HT1080 (cell line): ENCODE measurements at places on chromosomes 3 and 15. TPM values are rescaled to one million over a fixed set of nuclear protein-coding genes. Genes with fewer than 3 reads are reported as not detected.

GRCh38 chr3:154122552-154122911 lies 1.3 kb downstream of the ARHGEF26 start:
- no peak for DNase-seq

DNA sequence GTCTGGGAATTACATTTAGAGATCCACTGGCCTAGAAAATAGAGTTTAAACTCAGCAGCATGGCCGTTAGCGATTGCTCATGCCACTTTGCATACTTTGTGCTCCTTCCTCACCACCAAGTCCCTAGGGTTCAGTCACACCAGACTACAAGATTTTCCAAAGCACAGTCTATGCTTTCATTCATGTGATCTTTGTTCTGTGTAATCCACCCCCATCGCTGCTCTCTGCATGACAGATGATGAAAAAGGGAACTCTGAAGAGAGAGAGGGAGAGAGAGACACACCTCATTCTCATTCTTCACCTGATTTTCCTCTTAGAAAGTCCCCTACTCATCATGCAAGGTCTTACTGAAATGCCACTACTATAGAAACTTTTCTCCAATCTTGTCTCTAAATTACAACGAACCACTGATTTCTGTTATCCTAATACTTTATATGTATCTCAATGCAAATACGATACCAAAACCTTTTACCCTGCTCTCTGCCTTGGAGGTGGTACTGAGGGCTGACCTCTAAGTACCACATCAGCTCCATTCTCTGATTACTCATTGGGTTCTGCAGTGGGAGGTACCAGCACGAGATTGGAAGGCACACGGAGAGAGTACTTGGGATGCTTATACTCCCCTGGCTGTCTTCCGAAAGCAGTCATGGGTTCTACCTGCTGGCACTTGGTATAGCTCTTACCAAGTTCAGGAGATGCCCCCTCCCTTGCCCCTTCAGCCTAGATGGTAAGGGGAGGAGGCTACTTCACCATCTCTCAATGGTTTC lies 1.1 kb upstream of the PARP15 start:
- no peak for DNase-seq

GRCh38 chr3:31004025-31004678 lies 109.7 kb upstream of the GADL1 start:
- DNase-seq: peak; percentile 81

DNA sequence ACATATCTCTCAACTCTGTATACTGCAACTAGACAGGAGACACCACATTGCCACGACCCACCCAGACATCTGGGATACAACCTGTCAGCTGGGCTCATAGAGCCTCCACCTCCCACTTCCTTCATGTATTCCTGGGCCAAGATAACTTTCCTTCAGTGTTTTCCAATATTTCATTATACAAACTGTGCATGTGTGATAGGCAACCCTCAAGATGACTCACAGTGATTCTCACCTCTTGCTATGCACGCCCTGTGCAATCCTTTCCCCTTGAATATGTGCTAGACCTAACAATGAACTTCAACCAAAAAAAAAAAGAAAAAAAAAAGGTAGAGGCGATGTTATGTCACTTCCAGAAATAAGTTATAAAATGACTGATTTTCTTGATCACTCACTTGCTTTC lies 138.0 kb upstream of the ALCAM start:
- DNase-seq: peak; percentile 60

DNA sequence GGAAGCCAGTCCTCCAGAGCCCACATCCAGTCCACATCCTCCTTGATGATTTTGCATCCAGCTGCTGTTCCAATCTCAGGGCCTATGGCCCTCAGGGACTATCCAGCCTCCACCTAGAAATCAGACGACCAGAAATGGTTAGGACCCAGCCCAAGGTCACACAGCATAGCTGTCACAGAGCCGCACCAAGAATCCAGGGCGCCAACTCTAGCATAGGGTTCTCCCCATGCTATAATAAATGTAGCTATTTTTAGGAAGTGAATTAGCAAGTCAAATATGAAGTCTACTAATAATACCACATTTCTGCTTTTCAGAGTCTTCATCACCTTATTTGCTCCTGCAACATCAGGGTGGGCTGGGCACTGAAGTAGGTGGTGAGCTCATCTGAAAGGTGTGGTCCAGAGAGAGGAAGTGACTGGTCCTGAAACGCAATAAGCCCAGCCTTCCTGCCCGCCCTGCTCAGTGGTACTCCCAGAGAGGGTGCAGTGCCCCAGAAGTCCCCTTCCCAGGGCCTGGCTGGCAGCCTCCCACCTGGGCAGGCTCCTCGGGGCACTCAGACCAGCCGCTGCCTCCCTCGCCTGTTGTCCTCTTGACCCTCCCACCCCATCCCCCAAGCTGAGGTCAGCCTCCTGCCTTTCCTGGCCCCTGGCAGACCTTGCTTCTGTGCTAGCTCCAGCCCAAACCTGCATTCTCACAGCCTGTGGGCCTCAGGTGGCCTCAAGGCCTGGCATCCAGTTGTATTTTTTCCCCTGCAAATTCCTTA lies 17.6 kb upstream of the CYP11A1 start:
- DNase-seq: peak; percentile 92

The ACP3 gene
- total RNA-seq: 2.3 TPM in 1 of 2 replicates, not detected in the other

The IGSF11 gene
- total RNA-seq: not detected in 2 replicates

The LRTM1 gene
- total RNA-seq: not detected in 2 replicates

DNA sequence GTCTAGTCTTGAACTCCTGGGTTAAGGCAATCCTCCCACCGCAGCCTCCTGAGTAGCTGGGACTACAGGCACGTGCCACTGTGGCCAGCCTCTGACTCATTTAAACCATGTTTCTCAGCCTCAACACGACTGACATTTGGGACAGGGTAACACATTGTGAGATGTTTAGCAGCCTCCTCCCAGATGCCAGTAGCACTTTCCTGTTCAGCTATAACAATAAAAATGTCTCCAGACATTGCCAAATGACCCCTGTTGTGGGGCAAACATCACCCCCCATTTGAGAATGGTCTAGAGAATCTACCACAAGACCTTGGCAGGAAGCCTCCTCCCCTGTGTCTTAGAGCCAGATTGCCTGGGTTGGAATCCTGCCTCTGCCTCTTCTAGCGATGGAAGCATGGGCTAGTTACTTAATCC lies 8.4 kb downstream of the TMEM40 start:
- DNase-seq: peak; percentile 83

The TATDN2 gene
- total RNA-seq: 13.4 and 15.7 TPM in 2 replicates

DNA sequence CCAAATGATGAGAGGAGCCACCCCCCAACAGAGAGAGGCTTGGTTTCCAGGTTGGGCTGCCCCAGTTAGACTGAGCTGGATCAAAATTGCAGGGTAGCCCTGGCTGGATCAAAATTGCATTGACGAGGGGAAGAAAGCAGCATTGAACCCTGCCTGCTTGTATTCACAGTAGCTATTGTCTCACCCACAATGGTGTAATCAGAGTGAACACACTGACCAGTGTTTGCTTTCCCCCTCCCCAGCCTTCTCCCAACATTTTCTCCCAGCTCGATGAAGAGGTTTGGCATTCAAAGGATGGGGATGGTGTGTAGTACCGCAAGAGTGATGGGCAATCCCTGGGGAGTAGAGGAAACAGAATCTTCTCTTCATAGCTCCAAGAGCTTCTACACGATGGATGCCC lies 223.8 kb downstream of the ADAMTS9 start:
- DNase-seq: no peak

DNA sequence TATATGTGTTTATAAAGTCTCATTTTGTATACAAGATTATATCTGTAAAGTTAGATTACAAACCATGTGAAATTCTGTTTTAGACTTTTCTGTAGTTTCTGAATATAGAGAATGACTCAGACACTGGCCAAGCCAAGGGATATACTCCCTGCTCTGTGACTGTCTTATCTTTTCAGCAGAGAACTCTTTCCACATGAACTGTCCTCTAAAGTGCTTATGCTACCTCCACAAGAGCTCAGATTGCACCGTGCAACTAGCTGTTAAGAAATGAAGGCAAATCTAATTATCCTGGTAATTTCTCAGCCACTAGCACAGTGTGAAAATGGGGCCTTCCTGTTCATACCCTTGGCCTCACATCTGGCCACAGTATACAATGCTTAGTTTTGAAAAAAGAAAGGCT lies 44.3 kb upstream of the CPNE4 start:
- DNase-seq: no peak

The CFAP100 gene
- total RNA-seq: not detected in 2 replicates

GRCh38 chr3:17605032-17605431 lies 137.4 kb downstream of the TBC1D5 start:
- DNase-seq: peak; percentile 90

DNA sequence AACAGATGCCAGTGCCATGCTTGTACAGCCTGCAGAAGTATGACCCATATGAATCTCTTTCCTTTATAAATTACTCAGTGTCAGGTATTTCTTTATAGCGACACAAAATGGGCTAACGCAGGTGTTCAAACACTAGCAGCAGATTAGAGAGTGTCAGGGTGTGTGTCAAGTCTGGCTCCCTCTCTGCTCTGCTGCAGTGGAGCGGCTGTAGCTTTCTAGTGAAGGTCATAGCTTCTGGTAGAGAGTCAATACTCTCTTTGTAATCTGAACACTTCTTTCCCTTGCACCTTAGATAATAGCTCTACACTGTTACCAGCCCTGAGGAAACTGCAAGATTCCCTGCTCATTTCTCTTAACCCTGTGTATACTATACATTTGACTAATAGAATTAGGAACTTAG lies 483.2 kb upstream of the TGFBR2 start:
- DNase-seq: no peak

DNA sequence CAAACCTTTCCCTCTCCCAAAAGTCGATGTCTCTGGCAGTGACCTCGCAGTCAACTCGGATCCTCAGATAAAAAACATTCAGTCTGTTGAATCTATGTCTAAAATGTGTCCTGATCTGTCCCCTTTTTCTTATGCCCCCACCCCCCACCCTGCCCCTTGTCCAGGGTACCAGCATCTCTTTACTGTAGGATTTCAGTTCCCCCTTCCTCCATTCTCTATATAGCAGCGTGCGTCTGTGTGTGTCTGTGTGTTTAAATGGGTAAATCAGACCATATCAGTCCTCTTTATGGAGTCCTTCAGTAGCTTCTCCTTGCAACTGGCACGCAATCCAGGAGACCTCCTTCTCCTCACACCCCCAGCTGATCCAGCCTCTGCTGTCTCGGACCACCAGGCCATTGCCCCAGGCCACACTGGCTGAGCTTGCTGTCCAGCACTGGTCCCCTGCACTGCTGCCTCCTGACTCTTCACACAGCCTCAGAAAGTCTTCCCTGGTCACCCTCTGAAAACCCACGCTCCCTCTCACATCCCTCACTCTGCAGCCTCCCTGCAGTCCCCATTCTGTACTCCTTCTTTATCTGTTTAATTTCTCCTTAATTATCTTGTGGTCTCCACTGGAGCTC lies 1.5 kb downstream of the LRRK1 start:
- DNase-seq: no peak

GRCh38 chr3:13651775-13652428 lies 103.0 kb downstream of the FBLN2 start:
- DNase-seq: no peak

GRCh38 chr3:183378008-183378407 lies 50.4 kb downstream of the MCF2L2 start:
- DNase-seq: no peak
